ENCODE measurements at places on chromosomes 2 and 18.

- H3K27ac ChIP-seq = no peak overlapping the region
- peaks cover 47% of the 10 kb centered on the region for H3K36me3 ChIP-seq
- H3K4me1 ChIP-seq = no peaks in the 10 kb centered on the region
- no peak overlapping the region for H3K4me3 ChIP-seq
These were observed 26.3 kb downstream of the ERLEC1 start for GRCh38 chr2:53813151-53813550.

DNA sequence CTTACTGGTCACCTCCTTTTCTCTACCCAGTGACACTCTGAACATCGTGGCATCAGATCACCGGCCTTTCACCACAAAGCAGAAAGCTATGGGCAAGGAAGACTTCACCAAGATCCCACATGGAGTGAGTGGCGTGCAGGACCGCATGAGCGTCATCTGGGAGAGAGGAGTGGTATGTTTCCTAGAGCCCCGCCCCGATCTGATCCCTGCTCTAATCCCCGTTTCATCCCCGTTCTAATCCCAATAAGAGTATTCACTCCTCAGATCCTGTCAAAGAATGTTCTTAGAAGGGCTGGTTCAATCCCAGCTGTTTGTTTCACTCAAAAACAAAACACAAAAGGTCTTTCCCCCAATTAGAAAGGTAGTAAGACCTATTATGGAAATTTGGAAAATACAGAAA lies 30.4 kb upstream of the MAPRE3 start:
- H3K4me1 ChIP-seq = no peaks in the 10 kb centered on the region
- DNase-seq = no peak
- no peak overlapping the region for H3K27ac ChIP-seq
- peaks cover 32% of the 10 kb centered on the region for H3K27me3 ChIP-seq

- no peak overlapping the region for H3K27ac ChIP-seq
- H3K4me1 ChIP-seq = no peaks in the 10 kb centered on the region
- no peak for DNase-seq
- H3K27me3 ChIP-seq = peaks cover 20% of the 10 kb centered on the region
- H3K36me3 ChIP-seq = no peaks in the 10 kb centered on the region
- no peak overlapping the region for H3K4me3 ChIP-seq
These were observed 182.7 kb downstream of the RPIA start for GRCh38 chr2:88874063-88874657.

- no peak for DNase-seq
- H3K27me3 ChIP-seq = no peaks in the 10 kb centered on the region
- no peaks in the 10 kb centered on the region for H3K36me3 ChIP-seq
- H3K4me3 ChIP-seq = no peak overlapping the region
These were observed 92.1 kb upstream of the FHL2 start for GRCh38 chr2:105490956-105491355.

DNA sequence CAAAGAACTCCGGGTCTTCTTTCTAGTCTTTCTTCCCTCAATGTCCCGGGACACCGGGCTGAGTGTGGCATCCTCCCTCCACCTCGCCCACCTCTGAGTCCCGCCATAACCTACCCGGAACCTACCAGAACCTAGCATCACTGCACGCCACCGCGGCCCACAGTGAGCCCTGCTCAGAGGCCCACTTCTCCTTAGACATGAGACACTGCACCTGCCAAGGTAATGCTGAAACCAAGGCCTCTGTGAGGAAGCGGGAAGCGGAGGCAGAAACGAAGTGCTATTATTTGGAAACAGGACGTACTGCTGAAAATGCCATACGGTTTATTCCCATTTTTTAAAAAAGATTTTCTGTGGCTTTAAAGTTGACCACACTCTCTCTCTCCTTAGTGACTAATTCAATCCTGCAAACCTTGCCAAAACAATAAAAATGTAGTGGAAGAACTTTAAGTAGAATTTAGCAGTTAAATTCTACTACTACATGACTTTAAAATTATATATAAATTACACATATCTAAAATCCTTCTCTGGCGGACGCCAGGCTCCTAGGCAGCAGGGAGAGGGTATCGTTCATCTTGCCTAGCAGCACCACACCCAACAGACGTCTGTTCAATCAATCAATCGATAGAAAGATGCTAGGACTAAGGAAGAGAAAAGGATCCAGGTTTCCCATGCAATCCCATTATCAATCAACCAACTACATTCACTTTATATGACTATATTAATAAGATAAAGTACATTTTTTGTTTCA lies 82.0 kb downstream of the ZNF516 start:
- DNase-seq = no peak
- H3K4me3 ChIP-seq = no peak overlapping the region
- no peaks in the 10 kb centered on the region for H3K36me3 ChIP-seq
- H3K4me1 ChIP-seq = peaks cover 35% of the 10 kb centered on the region
- no peak overlapping the region for H3K27ac ChIP-seq

DNA sequence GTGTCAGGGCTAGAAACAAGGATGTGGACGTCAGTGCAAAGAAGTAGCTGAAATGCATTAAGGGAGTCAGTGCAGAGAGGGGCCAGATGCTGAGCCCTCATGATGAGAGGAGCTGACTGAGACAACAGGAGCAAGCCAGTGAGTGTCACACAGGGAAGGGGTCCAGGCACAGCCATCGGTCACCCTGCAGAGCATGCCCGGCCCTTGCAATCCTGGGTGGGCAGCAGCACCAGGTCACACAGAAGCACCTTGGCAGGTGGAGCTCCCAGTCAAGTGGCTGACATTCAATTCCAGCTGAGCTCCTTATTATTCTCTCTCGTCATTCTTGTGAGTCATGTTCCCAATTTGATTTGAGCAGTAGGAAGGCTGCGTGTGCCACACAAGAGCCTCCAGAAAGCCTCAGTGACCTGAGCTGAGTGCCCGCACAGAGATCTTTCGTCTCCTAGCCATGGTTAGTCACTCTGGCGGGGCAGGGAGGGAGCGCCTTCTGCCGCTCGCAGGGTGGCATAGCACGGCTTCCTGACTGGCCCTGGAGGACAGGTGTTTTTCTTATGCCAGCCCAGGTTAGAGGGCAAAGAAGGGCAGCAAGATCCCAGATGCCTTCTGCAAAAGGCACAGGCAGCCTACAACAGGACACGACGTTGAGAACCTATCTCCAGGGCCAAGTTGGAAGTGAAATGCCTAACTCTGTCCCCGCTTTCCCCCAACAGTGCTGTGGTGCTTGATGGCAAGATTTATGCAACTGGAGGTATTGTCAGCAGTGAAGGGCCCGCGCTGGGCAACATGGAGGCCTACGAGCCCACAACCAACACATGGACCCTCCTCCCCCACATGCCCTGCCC lies 220.9 kb downstream of the ATAD2B start:
- H3K36me3 ChIP-seq = peaks cover 76% of the 10 kb centered on the region
- H3K4me1 ChIP-seq = no peaks in the 10 kb centered on the region
- H3K4me3 ChIP-seq = no peak overlapping the region
- H3K27ac ChIP-seq = peak overlapping the region; percentile 64

- no peak for DNase-seq
- peak overlapping the region; percentile 94 for H3K27ac ChIP-seq
- peak overlapping the region; percentile 67 for H3K4me3 ChIP-seq
These were observed 22.8 kb downstream of the TNS1 start for GRCh38 chr2:217980036-217980435.

DNA sequence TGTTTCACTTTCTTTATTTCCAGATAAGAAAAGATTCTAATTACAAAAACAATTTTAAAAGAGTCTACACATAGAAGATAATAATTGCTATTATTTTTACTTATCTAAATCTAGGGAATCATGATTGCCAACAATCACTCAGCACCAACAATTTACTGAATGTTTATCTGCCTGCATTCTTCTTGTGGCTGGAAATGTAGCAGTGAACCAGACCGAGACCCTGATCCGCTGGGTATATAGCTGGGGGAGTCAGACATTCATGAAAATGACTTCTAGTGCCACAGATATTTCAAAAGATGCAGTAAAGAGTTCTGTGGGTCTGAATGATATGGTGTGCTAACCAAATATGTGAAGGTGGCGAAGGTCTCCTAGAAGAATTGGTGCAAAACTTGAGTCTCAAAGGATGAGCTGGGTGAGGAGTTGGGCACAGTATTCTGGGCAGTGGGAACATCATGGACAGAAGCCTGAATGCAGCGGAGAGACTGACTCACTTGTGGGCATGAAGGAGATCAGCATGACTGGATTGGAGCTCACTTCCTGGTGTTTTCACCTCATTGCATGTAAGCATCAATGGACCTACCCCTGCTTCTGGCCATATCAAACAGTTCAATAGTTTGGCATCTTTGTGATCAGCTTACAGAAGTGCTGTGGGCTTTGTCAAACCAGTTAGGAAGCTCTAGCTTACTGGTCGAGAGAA lies 26.1 kb upstream of the FN1 start:
- H3K4me3 ChIP-seq = no peak overlapping the region
- no peaks in the 10 kb centered on the region for H3K36me3 ChIP-seq
- H3K27me3 ChIP-seq = no peaks in the 10 kb centered on the region

DNA sequence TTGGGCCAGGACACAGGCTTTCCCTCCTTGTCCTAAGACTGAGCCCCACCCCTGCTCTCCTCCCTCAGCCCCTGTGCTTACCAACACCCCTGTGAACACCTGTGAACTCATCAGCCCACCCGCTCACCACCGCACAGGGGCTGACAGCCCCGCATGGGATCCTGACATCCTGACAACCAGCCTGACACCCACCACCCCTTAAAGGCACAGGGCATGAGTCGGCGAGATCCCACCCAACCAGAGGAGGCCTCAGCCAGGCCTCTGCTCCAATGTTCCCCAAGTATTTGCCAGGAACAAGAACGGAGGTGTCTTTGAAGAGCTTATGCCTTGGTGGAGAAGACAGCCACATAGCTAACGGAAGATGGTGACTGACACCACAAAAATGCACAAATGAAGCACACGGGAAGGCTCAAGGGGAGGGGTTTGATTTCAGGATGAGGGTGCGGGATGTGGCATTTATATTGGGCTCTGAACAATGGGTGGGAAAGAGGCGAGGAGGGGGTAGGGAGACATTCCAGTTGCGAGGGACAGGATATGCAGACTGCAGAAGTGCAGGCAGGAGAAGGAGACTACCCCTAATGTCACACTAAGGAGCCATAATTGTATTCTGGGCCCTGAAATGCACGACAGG lies 11.0 kb downstream of the RAB11FIP5 start:
- H3K4me3 ChIP-seq = no peak overlapping the region
- H3K27ac ChIP-seq = no peak overlapping the region
- no peak for DNase-seq
- peaks cover 43% of the 10 kb centered on the region for H3K4me1 ChIP-seq
- H3K36me3 ChIP-seq = peaks cover 6% of the 10 kb centered on the region
- no peaks in the 10 kb centered on the region for H3K27me3 ChIP-seq
